ENCODE measurements at places on chromosomes 4 and X. TPM values are rescaled to one million over a fixed set of nuclear protein-coding genes. Genes with fewer than 3 reads are reported as not detected.

GRCh38 chrX:76064825-76065224, 108.0 kb upstream of the PBDC1 start:
- DNase-seq, result no peak

The PHEX gene
- 0.33 TPM for total RNA-seq

GRCh38 chrX:40329616-40330015, 231.9 kb upstream of the BCOR start:
- DNase-seq, result no peak

DNA sequence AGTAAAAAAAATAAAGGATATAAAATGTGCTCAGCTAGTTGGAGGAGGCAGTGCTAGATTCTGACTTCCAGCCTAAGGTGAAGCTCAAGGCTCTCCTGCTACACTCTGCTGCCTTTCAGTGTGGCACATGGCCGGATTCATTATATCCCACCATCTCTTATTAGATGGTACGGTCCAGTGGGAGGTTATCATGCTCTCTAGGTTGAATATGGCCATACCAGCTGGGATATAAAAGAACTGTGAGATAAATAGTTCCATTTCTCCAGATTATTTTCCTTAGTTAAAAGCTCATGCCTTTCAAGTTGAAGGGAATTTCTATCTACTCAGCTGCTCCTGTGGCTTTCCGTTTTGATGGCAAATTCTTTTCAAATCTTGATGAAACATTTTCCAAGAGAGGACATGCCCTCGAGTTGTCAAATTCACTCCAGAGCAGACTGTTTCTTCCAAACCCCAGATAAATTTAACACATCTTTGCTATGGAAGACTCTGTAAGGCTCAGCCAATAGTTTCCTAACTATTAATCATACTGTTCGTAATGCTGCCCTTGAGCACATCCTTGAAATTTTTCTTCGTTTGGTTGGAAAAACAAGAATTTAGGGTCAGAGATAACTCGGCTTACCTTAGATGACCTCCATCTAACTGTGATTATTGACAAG, 2.2 kb upstream of the MGARP start:
- DNase-seq, result no peak

GRCh38 chr4:22070256-22070655, 121.7 kb upstream of the KCNIP4 start:
- DNase-seq, result no peak

DNA sequence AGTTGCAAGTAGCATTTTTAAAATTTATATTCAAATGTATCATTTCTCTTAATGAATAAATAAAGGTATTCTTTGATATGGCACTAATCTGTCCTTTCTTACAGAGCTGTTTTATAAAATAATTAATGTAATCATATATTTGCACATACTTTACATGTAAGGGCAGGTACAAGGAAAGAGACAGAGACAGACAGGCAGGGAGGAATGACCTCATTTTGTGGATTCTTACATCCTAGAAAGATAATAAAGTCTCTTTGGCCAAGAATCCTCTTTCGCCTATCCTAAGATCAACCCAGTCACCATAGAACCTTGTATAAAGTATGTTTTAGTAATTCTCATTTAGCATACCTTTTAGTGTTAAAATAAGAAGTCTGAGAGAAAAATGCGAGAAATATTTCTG, 98.5 kb upstream of the CTSO start:
- no peak for DNase-seq

DNA sequence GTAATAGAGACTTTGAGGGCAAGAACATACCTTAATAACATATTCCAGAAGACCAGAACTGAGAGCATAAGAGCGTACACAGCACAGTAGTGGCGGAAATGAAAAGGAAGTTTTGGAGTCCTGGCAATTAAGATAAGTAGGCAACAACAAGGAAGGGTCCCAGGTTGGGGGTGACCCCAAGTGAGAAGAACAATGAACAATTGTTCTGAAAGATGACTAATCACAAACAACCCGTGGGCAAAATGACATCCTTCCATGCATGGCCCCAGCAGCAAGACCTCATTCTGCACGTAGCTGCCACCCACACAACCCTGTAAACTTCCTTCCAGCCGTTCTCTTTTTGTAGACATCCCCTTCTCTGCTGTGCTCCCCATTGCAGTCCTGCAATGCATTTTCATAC, 384.4 kb upstream of the PABPC4L start:
- DNase-seq, result no peak

The RPA4 gene
- total RNA-seq, result 1.4 TPM

DNA sequence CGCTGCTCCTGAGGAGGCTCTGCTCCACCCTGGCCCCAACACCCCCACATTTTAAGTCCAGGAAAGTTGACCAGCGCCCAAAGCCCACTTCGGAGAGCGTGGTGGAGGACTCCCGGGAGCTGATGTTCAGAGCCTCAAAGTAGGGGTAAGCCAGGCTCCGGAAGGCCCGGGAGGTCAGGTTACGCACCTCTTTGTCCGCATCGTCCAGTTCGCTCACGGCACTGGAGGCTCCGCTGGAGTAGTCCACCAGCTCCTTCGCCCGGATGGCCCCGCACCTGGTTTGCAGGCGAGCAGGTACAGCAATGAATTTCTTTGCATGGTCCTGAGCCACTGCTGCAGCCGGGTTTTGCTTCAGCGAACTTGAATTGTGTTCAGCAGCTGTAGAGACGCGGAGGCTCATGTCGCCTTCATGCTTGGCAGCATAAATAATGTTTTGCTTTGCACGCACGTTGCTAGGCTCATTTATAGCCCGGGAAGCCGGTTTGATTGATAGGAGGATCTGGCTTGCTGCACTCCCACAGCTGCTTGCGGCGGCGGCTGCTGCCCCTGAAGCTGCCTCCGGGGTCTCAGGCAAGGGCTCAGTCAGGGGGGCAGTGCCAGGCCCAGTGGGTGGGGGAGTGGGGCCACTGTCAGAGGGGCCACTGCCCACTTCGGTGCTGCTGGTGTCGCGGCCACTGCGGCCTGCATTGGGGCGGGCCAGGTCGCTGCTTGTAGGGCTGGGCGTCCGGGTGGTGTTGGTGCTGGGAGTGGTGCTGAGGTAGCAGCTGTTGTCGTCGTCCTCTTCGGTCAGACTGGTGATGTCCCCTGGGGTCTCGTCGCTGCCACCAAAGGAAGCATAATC, 4.8 kb downstream of the C4orf54 start:
- peak; percentile 78 for DNase-seq

GRCh38 chr4:167606551-167606950, 372.3 kb upstream of the SPOCK3 start:
- no peak for DNase-seq

The ALAS2 gene
- total RNA-seq, result 4.7 TPM

- DNase-seq, result no peak
These were observed 310.0 kb downstream of the PRR32 start for GRCh38 chrX:127129510-127129909.

DNA sequence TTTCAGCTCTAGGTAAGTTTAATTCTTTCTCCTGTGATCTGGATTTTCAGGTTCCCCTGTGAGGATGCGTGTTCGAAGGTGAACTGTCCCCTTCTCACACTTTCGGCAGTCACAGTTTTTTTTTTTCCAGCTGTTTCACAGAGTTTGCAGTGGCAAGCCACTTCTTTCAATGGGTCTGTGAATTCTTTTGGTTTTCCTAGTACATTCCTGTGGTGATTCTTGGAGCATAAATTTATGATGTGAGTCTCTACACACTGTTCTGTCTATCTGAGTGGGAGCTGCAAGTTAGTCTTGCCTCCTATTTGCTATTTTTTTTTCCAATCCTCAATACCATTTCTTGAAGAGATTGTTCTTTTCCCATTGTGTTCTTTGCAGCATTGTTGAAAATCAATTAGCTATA, 595.5 kb downstream of the RAPGEF2 start:
- DNase-seq, result no peak

DNA sequence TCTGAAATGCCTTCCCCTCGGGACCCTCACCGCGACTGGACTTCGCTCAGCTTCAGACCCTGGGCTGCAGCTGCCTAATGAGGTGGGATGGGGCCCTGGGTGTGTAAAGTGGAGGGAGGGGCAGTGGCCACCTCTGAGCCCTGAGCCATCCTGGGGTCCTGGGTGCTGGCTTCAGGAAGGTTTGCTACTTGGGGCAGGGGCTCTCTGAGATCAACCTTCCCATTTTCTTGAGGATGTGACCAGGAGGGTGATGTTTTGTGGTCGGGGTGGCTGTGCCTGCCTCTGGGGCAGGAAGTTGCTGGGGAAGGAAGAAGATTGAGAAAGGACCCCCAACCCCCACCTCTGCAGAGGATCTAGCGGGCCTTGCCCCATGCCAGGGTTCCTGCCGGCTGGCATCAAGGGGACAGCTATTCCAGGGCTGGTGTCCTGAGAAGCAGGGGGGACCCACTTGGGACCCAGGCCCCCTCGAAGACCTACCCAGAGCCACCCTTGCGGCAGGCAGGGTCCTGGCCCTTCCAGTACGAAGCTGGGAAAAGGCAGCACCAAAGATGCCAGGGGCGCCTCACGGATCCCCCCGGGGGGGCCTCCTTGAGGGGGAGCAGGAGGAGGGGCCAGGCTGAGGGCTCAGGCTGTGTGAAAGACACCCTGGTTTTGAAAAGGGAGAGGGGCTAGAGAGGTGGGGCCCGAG, 6.5 kb downstream of the SH3BP2 start:
- peak; percentile 80 for DNase-seq

GRCh38 chr4:12747154-12747553, 737.0 kb downstream of the RAB28 start:
- no peak for DNase-seq

The ENOPH1 gene
- 23.7 TPM for total RNA-seq

The SLC6A14 gene
- not detected for total RNA-seq

The CTAG2 gene
- 1.2 TPM for total RNA-seq

Measured in posterior vena cava (tissue), 2 donors.